ENCODE measurements at places on chromosomes 5 and 9.

- H3K36me3 ChIP-seq, result no peaks in the 10 kb centered on the region
- H3K4me3 ChIP-seq, result no peak overlapping the region
- DNase-seq, result no peak
- H3K4me1 ChIP-seq, result no peaks in the 10 kb centered on the region
- H3K27ac ChIP-seq, result no peak overlapping the region
Observed at GRCh38 chr5:34669931-34670516, 13.9 kb downstream of the RAI14 start.

DNA sequence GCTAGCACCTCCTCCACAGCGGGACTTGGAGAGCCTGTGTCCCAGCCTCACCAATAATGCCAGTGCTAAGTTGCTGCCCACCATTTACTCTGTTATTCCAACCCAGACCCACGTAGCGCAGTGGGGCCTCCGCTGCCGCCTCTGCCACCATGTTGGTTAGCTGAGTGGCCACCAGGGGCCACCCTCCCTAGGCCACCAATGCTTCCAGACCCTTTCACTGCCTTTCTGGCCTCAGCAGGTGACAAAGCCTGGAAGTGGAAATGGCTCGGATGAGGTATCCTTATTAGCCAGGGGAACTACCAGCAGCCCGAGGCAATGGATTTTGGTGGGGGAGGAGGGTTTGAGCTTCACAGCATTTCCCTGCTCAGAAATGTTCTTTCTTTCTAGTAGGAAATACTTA, 110.1 kb downstream of the OSTF1 start:
- H3K27me3 ChIP-seq, result no peaks in the 10 kb centered on the region
- H3K4me3 ChIP-seq, result no peak overlapping the region
- DNase-seq, result no peak
- H3K27ac ChIP-seq, result no peak overlapping the region
- no peaks in the 10 kb centered on the region for H3K36me3 ChIP-seq

DNA sequence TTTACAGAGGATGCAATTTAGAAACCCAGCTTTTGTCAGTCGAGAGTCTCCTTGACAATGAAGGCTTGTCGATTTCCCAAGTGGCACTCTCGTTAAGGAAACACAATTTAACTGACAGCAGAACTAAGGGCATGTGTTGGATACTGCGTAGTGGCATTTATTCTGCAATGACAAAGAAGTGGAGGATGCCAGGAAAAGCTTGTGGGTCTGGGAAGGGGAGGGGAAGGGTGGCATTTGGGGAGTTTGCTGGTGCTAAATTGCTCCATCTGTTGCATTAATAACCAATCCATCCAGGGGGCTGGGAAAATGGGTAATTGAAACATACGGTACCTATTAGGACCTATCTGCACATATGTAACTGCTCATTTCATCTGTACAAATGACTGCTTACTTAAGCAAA, 190.6 kb downstream of the NSG2 start:
- no peak overlapping the region for H3K27ac ChIP-seq
- no peaks in the 10 kb centered on the region for H3K27me3 ChIP-seq
- no peaks in the 10 kb centered on the region for H3K36me3 ChIP-seq
- no peaks in the 10 kb centered on the region for H3K4me1 ChIP-seq

DNA sequence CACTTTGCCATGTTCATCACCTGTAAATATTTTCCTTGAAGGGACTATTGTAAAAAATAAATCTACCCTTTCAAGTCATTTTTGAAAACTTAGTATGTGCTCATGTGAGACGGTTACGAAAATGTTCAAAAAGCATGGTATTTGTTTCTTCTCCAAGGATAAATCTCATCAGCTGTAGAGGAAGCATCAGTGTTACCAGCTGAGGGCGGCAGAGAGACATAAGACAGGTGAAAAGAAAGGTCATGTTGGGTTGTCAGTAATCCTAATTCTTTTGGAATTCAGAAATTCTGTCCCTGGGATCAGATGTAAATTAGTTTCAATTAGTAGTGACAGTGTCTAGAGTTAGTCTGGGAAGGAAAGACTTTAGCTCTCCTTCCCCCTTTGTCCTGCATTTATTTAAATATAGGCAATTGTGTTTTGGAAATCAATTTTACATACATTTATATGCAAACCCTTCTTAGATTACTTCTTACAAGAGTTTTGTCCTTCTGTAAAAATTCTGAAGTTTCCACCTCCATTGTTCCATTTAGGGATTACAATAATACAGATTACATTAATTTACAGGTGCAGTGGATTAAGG, 791.9 kb upstream of the CDH6 start:
- no peaks in the 10 kb centered on the region for H3K4me1 ChIP-seq
- H3K27me3 ChIP-seq, result no peaks in the 10 kb centered on the region
- H3K27ac ChIP-seq, result no peak overlapping the region
- no peak for DNase-seq
- no peaks in the 10 kb centered on the region for H3K36me3 ChIP-seq
- H3K4me3 ChIP-seq, result no peak overlapping the region

GRCh38 chr5:134492568-134492967, 32.9 kb upstream of the JADE2 start:
- no peak overlapping the region for H3K27ac ChIP-seq
- H3K27me3 ChIP-seq, result no peaks in the 10 kb centered on the region
- peaks cover 4% of the 10 kb centered on the region for H3K4me1 ChIP-seq
- no peak for DNase-seq
- no peak overlapping the region for H3K4me3 ChIP-seq

- peaks cover 2% of the 10 kb centered on the region for H3K36me3 ChIP-seq
- H3K4me3 ChIP-seq, result no peak overlapping the region
- no peaks in the 10 kb centered on the region for H3K4me1 ChIP-seq
- no peaks in the 10 kb centered on the region for H3K27me3 ChIP-seq
Observed at GRCh38 chr9:26077860-26078259, 399.6 kb upstream of the TUSC1 start.

GRCh38 chr9:21326526-21327139, 8.6 kb downstream of the KLHL9 start:
- H3K36me3 ChIP-seq, result peaks cover 5% of the 10 kb centered on the region
- no peaks in the 10 kb centered on the region for H3K27me3 ChIP-seq
- H3K27ac ChIP-seq, result no peak overlapping the region
- no peak for DNase-seq
- no peak overlapping the region for H3K4me3 ChIP-seq

DNA sequence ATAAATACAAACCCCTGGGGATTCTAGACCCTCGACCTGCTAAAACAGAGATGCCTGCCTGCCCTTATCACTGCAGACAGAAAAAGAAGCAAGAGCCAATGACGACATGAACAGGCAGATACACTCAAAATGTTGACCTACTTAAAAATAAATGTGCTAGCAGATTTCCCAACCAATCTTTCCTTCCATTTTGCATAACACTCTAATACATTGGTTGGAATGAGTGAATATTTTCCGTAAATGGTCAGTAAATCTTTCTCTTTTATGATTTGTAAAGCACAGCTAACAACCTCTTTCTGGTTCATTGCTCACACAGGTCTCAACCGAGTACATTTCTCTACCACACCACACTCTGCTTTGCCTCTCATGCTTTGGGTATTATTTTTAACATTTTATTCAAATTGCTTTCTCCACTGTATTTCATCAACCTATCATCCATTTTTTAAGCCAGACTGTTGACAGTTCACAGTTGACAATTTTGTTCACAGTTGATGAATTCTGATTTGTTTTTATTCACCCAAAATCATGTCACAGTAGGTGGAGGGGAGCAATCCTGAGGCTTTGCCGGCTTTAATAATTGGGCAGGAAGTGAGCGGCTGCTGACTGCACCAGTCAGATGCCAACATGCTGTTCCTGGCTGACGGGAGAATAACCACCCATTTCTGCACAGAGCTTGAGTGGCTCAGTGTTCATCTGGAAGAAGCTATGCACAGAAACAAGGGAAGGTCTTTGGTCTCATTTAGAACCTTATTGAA, 426.6 kb downstream of the SPOCK1 start:
- no peaks in the 10 kb centered on the region for H3K4me1 ChIP-seq
- no peak overlapping the region for H3K4me3 ChIP-seq
- H3K27me3 ChIP-seq, result no peaks in the 10 kb centered on the region
- no peaks in the 10 kb centered on the region for H3K36me3 ChIP-seq
- DNase-seq, result no peak

GRCh38 chr5:164319161-164319560, 813.7 kb downstream of the MAT2B start:
- no peak overlapping the region for H3K4me3 ChIP-seq
- H3K27ac ChIP-seq, result no peak overlapping the region
- no peak for DNase-seq

- H3K4me1 ChIP-seq, result no peaks in the 10 kb centered on the region
- no peak overlapping the region for H3K4me3 ChIP-seq
- H3K36me3 ChIP-seq, result peaks cover 3% of the 10 kb centered on the region
- H3K27ac ChIP-seq, result no peak overlapping the region
- peaks cover 15% of the 10 kb centered on the region for H3K27me3 ChIP-seq
- no peak for DNase-seq
Observed at GRCh38 chr9:97176206-97176605, 131.3 kb upstream of the CCDC180 start.

- peak overlapping the region; percentile 94 for H3K4me3 ChIP-seq
- H3K27me3 ChIP-seq, result no peaks in the 10 kb centered on the region
- peaks cover 75% of the 10 kb centered on the region for H3K4me1 ChIP-seq
- H3K36me3 ChIP-seq, result peaks cover 46% of the 10 kb centered on the region
- peak; percentile 71 for DNase-seq
Observed at GRCh38 chr9:133369933-133370332, 5.9 kb downstream of the SURF4 start.

DNA sequence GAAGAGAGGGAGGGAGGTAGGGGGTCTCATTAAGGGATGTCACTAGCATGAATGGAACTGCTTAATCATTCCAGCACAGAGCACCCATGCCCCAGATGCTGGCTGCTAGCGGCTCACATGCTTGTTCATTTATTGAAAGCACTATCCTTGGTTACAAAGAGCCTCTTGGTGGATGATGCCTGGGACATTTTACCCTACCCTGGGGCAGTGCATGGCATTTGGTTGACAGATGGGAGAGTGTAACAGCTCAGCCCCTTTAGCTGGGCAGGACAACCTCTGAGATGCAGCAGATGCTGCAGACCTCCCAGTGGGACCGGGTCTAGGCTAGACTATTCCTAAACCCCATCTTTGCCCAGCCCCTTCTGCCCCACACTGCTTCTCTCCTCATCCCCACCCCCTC, 46.9 kb upstream of the TCERG1 start:
- H3K27ac ChIP-seq, result no peak overlapping the region
- H3K4me1 ChIP-seq, result no peaks in the 10 kb centered on the region
- H3K4me3 ChIP-seq, result no peak overlapping the region

DNA sequence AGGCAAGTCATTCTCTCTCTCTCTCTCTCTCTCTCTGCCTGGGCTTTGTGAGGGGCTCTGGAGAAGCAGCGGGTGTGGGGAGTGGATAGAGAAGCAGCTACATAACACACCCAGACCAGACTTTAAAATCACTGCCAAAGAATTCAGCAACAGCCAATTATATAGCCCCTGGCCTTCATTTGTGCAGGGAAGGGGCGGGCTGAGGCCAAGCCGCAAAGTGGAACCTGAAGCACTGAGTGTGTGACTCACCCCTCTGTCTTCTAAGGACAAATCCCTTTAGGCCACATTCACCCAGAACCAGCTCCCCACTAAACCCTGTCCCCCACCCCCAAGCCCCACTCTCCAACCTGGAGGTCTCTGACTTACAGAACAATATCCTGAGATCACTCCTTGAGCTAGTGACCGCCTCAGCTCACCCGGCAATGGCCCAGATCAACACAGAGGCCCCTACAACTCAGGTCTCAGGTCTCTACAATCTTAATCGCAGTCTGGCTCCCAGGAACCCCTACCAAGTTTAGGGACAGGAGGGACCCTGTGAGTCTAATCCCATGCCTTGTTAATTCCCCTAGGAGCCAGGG, 6.0 kb downstream of the B4GALT1 start:
- peaks cover 8% of the 10 kb centered on the region for H3K36me3 ChIP-seq
- H3K4me3 ChIP-seq, result peak overlapping the region; percentile 84
- peaks cover 95% of the 10 kb centered on the region for H3K4me1 ChIP-seq
- H3K27ac ChIP-seq, result peak overlapping the region; percentile 99
- H3K27me3 ChIP-seq, result no peaks in the 10 kb centered on the region

- H3K4me3 ChIP-seq, result no peak overlapping the region
- DNase-seq, result no peak
- no peak overlapping the region for H3K27ac ChIP-seq
- H3K4me1 ChIP-seq, result peaks cover 34% of the 10 kb centered on the region
- no peaks in the 10 kb centered on the region for H3K27me3 ChIP-seq
Observed at GRCh38 chr5:157865781-157866180, 6.8 kb upstream of the CLINT1 start.

GRCh38 chr5:150129813-150130492, 25.7 kb downstream of the PDGFRB start:
- H3K4me3 ChIP-seq, result no peak overlapping the region
- DNase-seq, result peak; percentile 65
- H3K36me3 ChIP-seq, result no peaks in the 10 kb centered on the region
- H3K27me3 ChIP-seq, result peaks cover 4% of the 10 kb centered on the region
- H3K27ac ChIP-seq, result no peak overlapping the region

GRCh38 chr5:3122216-3122615, 370.7 kb upstream of the IRX2 start:
- peaks cover 32% of the 10 kb centered on the region for H3K27me3 ChIP-seq
- no peaks in the 10 kb centered on the region for H3K4me1 ChIP-seq
- DNase-seq, result no peak
- H3K36me3 ChIP-seq, result no peaks in the 10 kb centered on the region

DNA sequence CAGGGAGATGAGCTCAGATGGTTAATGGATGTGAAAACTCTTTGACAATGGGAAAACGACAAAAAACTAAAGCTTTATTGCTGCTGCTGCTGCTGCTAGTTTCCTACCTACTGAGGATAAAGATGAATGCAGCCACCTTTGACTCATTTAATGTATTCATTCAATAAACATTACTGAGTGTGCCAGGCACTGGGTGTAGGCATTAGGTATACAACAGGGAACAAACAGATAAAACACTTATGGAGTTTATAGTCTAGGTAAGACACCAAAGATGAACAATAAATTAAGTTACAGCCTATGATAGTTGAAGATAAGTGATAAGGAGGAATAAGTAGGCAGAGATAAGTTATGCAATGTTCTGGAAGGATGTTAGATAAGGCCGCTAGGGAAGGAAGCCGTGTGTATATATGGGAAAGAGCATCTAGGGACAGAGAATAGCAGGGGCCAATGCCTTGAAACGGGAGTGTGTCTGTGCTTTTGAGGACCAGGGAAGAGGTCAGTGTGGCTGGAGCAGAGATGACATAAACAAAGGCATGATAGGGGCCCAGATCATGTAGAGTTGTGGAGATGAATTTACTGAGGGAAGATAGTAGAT, 477.6 kb downstream of the NTRK2 start:
- H3K4me1 ChIP-seq, result no peaks in the 10 kb centered on the region
- H3K36me3 ChIP-seq, result no peaks in the 10 kb centered on the region
- no peak overlapping the region for H3K4me3 ChIP-seq
- no peak for DNase-seq

GRCh38 chr5:171386861-171387344, 746 bp upstream of the NPM1 start:
- H3K36me3 ChIP-seq, result peaks cover 33% of the 10 kb centered on the region
- peak overlapping the region; percentile 99 for H3K4me3 ChIP-seq
- peak; percentile 34 for DNase-seq

- no peak for DNase-seq
- peak overlapping the region; percentile 91 for H3K27ac ChIP-seq
- no peaks in the 10 kb centered on the region for H3K27me3 ChIP-seq
- peak overlapping the region; percentile 93 for H3K4me3 ChIP-seq
Observed at GRCh38 chr9:128828719-128829452, 708 bp downstream of the SPOUT1 start.

Measured in activated T-cell treated with anti-CD3 and anti-CD28 coated beads, Interleukin-2, amount 50 U/mL, for 72 hours (primary cell).